ENCODE measurements at places on chromosomes 11 and 22.

DNA sequence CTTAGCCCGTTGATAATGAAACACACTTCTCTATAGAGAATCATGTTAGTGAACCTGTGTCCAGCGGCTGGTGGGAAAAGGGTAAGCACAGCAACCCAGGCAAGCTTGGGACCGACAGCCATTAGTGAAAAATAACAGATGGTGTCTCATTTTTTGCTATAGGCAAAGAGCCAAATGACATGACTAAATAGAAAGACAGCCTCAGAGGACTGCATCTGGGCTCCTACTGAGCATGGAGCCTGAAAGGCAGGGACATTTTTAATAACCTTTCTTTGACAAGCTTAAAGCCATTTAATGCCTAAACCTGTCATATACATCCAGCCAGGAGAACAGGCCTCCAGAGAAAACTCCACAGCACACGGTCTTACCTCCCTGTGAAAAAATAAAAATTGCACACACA lies 67.0 kb downstream of the FANCF start:
- DNase-seq: peak; percentile 82

GRCh38 chr11:133529807-133530500 lies 2.3 kb downstream of the OPCML start:
- no peak for DNase-seq

- no peak for DNase-seq
These were observed 70.7 kb downstream of the BMAL1 start for GRCh38 chr11:13348305-13348704.

GRCh38 chr11:134014511-134014910 lies 54.4 kb upstream of the JAM3 start:
- peak; percentile 67 for DNase-seq

- DNase-seq: peak; percentile 69
These were observed 15.1 kb downstream of the FXYD6 start for GRCh38 chr11:117861151-117862018.

GRCh38 chr22:37019309-37020191 lies at the start of the genes MPST and TST:
MPST (plus strand) TSS chr22:37019742; CDS start chr22:37019837, 95 bp downstream.
TST (minus strand) TSS chr22:37019447; CDS start chr22:37018732, 715 bp downstream.
- peak; percentile 78 for DNase-seq

DNA sequence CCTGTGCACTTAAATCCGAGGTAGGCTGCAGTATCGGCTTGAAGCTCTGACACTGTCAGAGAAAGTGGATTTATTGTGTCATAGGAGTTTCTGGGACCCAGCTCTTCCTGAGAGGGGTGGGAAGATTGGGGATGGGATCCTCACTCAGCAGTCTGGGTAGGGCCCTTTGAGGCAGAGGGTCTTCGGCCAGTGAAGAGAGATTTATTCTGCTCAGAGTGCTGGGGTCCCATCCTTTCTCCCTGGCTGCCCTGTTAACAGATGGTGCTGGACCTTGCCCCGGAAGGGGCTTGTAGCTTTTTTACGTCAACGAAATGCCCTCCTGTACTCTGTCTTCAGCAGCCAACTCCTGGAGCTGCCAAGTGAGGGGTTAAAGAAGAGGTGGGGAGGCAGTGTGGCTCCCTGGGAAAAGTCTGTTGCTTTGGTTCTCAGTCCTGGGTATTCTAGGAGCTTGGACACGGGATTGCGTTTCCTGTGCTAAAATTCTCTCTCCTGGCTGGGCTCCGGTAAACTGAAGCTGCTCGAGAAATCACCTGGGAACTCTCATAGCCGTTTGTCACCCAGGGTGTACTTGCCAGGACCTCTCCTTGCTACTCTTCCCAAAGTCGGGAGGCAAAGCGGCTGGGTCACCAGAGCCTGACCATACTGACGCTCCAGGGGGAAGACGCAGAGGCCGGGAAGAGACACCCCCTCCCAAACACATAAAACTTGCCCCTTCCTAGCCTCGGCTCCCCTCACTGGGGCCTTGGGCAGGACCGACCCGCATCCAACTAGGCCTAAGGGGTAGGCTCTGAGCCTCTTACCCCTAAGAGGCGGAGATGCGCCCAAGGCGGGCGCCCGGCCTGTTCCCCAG lies 806 bp upstream of the SMDT1 start:
- DNase-seq: no peak

- DNase-seq: no peak
These were observed 101.1 kb downstream of the MUC15 start for GRCh38 chr11:26470992-26471391.

DNA sequence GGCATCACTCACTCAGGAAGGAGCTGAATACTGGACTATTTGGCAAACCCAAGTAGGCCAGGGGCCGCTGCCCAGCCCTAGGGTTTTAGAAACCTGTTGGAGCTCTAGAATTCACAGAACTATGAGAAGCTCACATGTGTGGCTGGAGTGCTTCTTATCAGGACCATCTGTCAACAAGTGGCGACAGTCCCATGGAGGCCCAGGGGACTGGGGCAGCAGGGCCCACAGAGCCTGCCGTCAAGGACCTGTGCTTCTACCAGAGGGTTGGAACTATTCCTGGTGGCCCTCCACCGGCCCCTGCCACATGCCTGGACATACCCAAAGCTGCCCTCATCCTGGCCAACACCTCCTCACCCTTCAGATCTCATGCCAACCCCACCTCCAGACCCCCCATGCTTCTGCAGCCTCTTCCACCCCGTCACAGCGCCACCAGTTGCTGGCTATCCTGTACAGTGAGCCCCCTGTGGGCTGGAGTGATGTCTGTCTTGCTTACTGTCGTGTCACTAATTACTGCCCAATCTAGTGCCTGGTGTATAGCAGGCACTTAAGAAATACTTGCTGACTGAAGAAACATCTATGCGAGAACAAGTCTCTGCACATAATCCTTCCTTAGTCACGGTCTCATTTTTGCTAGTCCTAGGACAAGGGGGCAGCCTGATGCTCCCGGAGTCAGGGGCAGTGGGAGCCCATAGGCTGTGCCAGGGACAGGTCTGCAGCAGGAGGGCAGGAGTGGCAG lies 27.2 kb upstream of the RASL10A start:
- DNase-seq: peak; percentile 14

GRCh38 chr22:26429458-26430286 lies 612 bp downstream of the ASPHD2 start:
- no peak for DNase-seq

GRCh38 chr11:23919455-23919854 lies 577.4 kb upstream of the LUZP2 start:
- DNase-seq: no peak

DNA sequence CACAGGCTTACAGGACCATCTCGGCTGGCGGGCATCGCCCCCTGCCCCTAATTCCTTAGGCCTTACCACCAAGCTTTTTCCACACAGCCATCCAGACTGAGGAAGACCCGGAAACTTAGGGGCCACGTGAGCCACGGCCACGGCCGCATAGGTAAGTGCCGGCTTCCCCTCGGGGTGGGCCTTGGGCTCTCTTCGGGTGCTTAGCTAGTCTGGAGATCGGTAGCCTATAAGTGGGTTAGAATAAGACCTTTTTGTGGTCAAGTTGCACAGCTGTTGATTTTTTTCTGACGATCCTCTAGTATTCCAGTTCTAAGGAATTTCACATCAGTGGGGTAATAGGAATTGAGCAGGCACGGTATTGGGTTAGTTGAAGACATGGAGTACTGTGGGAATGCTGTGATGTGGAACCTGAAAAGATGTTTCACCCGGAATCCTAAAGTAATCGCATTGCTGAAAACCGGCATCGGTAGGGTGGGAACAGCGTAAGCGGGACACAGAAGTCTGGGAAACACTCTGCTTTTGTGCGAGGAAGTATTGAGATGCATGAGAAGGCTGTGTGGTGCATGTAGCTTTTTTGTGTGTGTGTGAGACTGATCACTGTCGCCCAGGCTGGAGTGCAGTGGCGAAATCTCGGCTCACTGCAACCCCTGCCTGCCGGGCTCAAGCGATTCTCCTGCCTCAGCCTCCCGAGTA lies 669 bp downstream of the RPL27A start:
- no peak for DNase-seq

DNA sequence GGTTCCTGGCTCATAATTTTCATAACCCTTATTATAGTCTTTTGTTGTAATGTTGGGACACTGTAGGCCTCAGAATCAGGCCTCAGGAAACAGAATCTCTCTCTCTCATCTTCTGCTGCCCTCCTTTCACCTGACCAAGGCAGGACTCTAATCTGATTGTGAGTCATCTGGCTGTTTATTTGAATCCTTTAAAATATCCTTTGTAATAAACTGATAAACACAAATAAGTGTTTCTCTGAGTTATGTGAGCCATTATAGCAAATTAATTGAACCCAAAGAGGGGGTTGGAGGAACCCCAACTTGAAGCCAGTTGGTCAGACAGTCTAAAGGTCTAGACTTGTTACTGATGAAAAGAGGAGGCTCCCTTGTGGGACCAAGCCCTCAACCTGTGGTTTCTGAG lies 30.6 kb downstream of the ACER3 start:
- DNase-seq: peak; percentile 57

DNA sequence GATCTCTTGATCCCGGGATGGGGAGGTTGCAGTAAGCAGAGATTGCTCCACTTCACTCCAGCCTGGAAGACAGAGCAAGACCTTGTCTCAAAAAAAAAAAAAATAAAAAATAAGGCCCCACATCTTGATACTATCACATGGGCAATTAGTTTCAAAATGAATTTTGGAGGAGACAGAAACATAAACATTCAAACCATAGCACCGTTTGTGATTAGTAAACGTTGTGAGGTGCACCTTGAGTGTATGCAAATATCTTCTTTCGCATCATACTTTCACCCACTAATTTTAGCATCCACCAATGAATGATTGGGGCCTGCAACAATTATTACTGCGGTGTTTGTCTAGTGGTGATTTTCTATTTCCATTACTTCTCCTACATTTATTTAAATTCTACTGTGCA lies 11.0 kb upstream of the SPDYC start:
- no peak for DNase-seq

DNA sequence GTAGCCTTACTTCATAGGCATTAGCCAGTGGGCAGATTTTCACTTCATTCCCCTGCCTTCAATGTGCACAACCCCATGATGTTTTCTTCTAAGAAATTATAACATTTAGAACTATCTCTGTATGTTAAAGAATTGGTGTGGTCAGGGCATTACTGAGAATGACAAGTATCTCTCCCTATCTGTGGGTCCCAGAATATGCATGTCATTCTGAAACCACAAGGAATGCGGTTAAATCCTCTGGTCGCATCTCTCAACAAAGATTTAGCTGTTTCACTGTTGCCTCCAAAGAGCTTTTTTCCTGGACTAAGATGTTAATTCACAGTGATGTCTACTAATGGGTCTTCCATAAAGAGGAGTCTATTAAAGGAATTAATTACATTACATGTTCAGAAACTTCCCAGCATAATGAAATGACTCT lies 62.7 kb downstream of the LIF start:
- DNase-seq: no peak

DNA sequence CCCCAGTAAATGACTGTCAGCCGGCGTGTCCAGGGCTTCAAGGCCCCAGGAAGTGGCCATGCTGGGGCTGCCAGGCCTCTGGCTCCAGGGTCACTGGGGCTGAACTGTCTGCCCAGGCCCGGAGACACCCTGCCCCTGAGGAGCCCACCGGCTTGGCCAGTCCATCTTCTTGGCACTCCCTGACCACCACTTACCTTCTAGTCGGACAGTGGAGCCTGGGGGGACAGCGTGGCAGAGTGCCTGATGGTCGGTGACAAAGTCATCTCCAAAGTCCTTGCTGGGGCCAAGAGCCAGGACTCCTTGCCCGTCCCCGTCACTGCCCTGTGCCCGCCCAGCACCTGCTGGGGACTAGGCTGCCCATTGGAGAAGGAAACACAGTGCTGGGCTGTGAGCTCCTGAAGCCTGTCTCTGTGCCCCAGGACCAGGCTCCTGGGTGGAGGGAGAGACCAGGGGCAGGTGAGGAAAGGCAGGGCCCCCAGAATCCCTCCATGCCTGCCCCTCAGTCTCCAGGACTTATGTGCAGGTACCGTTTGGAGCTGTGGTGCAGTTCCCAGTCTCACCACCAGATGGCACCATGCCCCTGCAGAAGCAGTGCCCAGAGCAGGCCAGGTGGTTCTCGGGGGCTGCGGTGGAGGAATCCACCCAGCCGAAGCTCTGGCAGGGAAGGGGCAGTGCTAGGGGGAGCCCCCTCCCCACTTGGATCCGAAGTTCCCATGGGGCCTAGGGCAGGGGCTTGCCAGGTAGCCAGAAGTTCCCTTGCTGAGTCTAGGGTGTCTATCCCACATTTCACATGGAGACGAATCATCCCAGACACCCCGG lies 6.0 kb upstream of the CCDC188 start:
- peak; percentile 86 for DNase-seq

DNA sequence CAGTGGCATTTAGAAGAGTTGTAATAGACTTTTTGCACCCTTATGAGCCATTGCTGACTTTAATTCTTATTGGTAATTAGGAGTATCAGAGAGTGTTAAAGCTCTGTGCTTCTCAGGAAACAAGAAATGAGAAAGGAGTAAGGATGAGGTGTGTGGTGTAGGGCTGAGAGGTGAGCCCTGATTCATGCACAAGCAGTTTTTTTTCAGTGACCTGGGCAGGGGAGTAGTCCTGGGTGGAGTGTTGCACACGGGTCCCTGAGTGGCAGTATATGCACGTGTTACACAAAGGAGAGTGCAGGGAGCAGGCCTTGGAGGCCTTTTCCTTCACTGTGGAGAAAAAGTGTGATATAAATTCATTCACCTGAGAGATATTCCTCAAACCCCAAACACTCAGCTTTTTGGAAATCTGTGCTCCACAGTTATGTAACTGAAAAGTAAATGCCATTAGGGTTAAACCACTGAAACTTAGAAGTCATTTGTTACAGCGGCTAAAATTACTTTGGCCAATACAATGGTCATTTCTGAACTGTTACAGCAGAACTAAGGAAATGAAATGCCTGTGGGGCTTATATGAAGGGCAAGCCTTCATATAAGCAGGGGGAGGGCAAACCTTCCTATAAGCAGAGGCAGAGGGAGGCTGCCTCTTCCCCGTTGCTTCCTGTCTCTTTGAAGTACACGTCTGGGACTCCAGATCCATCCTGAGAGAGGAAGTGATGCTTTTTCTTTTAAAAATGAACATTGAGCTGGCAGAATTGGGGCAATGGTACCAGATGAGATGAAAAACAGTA lies 62.6 kb upstream of the OLFML1 start:
- DNase-seq: no peak

DNA sequence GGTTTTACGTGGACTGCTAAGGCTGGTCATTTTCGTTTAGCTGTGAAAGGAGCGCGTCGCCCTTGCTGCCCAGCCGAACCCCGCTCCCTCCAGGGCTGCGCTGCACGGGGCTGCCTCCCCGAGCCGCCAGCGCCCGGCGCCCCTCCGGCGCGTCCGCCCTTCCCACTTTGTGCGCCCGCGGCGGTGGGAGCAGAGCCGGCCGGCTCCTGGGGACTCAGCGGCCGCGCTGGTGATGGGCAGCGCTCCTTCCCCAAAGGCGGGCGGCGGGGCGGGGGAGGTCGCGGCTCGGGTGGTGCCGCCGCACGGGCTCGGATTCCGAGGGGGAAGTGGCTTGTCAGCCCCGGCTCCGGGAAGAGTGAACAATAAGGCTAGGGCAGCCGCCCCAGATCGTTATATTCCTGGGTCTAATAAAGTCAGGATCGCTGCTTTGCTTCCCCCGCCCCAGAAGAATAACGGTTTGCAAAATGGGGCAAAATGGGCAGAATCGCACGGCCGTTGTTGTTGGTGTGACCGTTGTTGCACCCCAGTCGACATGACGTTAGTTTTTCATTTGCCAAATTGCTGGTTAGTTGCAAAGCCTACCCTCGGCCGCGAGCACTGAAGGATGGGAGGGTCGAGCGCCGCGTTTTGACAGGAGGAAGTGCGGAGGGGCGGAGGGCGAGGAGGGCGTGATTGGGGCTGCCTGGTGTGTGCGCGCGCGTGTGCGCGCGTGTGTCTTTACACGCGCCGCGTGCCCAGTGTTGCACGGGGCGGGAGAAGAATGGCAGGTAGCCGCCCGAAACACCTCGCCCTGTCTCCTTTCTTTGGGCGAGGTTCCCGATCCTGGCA lies 745 bp downstream of the NCAM1 start:
- DNase-seq: peak; percentile 73

GRCh38 chr11:73402834-73403185 lies 26.6 kb downstream of the RELT start:
- DNase-seq: peak; percentile 58

- DNase-seq: no peak
These were observed 4.2 kb downstream of the USP2 start for GRCh38 chr11:119377112-119377901.
